ENCODE measurements at places on chromosomes 2 and 18.

GRCh38 chr2:65934992-65935629, 499.8 kb upstream of the MEIS1 start:
- DNase-seq, result no peak

DNA sequence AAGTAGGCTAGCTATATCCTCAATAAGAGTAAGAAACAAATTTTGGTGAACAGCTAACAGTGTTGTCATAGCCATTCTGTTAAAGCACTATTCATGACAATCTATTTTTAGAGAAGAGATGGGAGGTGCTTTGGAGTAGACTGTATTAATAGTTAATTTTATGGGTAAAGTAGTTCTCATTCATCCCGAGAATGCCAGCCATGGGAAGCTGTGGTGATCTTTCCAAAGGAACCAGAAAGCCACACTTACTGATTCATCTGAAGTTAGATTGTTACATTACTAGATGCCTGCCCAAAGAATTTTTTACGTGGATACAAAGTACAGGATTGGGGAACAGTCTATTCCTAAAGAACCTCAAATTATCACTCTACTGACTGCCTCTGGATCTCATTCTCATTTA, 74.6 kb downstream of the ZRANB3 start:
- DNase-seq, result no peak

DNA sequence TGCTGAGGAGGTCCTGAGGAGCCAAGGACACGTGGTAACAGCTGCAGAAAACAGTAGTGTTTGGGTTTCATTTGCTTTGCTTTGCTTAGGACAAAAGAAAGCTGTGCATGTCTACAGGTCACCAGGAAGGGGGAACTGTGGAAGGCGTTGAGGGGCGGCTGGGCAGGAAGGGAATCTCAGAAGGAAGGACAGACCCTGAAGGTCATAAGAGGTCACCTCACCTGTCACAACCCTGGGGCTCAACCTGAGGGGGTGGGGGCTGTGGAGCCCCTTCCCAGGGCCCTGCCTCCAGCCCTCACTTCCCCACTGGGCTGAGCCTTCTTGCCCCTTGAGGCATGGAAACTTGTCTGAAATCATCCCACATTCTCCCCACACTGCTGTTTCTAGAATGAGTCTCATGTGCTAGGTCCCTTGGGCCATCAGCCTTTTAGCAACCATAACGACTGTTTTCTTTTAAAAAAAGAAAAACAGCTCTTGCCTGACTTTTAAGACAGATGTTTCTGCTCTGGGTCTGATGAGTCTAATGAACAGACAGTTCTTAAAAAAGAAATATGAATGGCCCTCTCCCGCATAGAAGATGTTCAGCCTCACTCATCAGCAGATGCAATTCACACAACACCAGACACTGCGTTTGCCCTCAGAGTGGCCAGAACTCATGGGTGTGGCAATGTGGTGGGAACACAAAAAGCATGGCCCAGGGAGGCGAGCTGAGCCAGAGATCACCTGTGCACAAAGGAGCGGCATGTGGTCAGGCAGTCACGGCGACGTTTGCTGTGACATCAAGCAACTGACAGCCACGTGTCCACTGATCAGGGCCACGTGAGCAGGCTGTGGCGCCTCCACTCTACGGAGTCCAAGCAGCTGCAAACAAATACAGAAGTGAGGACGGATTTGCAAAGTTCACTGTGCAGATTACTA, 84.0 kb downstream of the SEPTIN10 start:
- DNase-seq, result no peak

DNA sequence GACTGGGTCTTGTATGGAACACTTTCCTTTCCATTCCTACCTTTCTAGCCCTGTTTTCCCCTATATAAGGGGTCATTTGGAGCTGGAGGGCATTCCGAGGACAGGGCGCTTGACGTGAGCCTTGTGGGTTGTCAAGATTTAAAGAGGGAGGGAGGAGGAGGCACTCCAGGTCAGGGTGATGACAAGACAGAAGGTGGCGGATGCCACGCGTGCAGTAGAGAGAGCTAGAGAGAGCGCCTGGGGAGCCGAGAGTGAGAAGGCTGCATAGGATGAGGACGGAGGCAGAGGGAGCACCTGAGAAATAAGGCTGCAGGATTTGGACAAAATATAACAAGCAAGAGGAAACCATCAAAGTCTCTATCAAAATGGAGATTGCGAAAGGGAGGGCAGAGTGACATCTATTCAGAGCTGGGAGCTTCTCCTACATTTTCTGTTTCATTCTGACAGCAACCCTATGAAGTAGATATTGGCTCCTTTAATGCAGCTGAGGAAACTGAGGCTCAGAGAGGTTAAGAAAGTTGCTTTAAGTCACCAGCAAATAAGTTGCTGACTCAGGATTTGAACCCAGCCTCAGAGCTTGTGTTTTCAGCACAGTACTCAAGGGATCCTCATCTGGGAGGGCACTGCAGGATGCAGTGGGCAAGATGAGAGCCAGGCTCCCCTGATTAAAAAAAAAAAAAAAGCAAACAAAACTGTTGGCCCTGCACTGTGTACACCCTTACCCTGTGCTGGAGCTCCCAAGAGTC, 124.2 kb downstream of the MRO start:
- DNase-seq, result no peak

GRCh38 chr18:6747646-6748045, 18.1 kb downstream of the ARHGAP28 start:
- DNase-seq, result no peak

GRCh38 chr2:70089220-70089982, 2.1 kb downstream of the PCBP1 start:
- DNase-seq, result no peak
